ENCODE measurements at places on chromosomes 13 and 19.
A peak's percentile ranks its signal among the peaks of the same experiment; 100 is the strongest.

DNA sequence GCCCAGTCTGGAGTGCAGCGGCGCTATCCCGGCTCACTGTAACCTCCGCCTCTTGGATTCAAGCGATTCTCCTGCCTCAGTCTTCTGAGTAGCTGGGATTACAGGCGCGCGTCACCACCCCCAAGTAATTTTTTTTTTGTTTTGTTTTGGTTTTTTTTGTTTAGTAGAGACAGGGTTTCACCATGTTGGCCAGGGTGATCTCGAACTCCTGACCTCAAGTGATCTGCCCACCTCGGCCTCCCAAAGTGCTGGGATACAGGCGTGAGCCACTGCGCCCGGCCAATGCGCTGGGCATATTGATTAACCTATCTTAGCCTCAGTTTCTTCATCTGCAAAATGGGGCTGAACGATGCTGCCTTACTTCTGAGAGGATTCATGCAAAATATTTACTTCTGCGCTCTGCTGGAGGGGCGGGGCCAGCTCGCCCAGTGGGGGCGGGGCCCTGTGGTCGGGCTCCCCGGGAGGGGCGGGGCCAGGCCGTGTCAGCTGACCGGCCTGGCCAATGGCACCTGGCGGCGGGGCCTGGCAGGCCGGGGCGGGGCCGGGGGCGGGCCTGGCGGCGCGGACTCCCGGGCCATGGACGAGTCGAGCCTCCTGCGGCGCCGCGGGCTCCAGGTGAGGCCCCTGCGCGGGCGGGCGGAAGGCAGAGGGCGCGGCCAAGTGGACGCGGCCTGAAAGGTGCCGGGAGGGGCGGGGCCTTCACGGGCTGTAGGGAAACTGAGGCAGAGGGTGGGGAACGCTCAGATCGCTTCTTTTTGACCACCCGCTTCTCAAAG is at the start of gene MAST3:
TSS of gene MAST3 (plus strand) at position 562 of the 776 bp plus-strand sequence. CDS start at position 577, 15 bp downstream.
- peak; percentile 46 for DNase-seq

GRCh38 chr13:113801289-113801961 is 42.4 kb downstream of the TMEM255B start:
- DNase-seq: no peak

GRCh38 chr19:41734156-41734555 is 21.2 kb upstream of the CEACAM6 start:
- no peak for DNase-seq

GRCh38 chr19:573519-573825 is 1.1 kb downstream of the BSG start:
- DNase-seq: no peak

DNA sequence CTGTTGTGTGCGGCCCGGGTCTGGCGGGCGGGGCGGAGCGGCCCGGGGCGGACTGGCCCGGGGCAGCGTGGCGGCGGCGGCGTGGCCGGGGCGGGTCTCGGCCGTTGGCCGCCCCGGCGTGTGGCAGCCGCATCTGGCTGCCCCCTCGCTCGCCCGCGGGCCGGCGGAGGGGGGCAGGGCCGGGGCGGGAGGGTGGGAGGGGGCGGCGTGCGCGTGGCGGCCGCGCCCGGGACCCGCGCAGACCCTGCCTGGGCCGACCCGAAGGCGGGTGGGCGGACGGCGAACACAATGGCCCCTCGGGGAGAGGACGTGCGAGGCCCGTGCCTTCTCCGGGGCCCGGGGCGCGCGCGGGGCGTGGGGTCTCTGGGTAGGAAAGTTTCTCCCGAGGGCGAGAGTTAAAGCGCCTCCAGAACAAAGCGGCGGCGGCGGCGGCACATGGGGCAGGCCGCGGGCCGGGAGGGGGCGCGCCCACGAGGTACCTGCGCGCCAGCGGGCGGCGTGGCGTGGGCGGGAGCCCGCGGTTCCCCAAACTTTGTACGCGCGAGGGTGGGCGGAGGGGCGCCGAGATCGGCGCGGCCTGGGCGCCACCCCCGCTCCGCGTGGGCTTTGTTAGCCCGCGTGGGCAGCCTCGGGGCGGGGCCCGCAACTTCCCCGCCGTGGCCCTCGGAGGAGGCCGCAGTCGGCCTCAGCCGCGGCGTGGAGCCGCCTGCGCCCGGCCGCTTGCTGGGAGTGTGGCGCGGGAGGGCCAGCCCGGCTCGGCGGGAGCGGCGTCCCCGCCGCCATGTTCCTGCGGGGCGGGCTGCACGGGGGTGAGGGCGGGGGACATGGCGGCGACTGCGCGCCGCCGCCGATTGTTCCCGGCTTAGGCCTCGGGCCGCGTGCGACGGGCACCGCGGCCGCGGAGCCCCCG is 764 bp downstream of the MIR17HG start:
- DNase-seq: no peak

DNA sequence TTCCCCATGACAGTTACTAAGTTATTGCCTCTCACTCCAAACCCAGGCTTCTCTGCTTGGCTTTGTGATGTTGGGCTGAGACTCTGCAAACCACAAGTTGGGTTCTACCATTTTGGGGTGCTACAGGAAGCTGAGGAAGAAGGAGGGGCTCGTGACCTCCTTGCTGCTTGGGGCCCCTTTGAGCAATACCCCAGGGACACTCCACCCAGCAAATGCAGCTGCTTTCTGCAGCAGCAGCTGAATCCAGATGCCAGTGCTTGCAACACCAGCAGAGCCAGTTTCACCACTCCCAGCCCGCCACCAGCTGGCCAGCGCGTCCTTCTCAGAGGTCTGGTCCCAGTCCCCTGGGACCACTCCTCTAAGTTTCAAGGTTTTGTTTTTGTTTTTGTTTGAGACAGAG is 22.0 kb upstream of the UBAC2 start:
- no peak for DNase-seq

DNA sequence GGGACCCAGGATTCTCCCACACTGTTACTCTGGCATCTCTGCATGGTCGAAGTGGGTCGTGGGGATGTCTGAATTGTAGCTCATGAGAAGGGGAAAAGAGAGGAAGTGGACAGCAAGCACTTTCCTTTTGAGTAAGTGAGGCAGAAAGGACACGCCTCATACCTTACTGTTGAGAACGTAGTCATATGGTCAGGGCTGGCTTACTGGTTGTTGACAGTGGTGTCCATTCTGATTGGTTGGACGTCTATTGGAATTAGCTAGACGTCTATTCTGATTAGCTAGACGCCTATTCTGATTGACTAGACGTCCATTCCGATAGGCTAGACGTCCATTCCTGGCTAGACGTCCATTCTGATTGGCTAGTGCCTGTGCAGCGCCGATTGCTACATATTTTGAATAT is 12.4 kb downstream of the GRIN2D start:
- DNase-seq: no peak

DNA sequence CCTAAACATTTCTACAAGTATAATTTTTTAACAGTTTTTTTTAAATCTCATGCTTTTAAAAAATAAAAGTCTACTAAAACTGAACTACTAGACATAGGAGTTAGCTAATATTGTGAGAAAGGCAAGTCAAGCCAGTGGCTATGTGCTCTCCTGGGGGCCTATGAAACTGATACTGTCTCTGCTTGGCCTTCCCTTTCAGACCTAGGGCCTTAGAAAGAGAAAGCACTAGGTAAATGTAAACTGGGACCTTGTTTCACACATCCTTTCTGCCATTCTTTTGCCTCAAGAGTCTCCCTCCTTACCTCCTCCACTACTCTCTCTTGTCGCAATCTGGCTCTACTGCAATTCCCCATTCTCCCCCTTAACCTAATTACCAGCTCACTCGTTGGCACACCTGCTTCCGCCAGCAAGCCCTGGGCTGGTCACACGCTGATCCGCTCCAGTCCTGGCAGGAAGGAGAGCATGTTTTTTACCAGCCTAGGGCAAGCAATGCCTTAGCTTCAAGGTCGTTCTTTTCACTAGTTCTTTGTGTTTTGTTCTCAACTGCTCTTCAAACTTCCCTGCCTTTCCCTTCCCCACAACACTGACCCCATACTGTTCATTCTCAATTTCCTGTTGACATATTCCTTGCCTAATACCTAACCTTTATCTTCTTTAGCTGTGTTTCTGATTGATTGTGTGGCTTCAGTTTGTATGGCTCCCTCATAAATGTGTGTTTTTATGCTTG is 23.1 kb downstream of the TBC1D4 start:
- DNase-seq: no peak

DNA sequence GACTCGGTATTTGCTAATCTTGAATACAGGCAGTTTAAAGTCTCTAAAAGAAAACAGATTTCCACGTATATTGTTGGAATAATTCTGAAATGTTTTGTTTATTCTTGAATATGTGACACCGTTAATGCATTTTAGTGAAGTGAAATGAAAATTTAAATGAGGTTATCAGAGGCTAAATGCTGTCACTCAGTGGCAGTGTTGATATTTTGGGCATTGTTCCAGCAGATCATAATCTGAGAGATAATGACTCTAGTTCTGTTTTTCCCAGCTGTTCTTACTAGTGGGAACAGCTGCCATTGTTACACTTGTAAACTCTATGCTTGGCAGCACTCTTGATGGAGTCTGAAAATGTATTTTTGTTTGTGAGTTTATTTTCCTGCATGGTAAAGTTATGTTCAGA is 365.6 kb upstream of the SLC10A2 start:
- peak; percentile 66 for DNase-seq

DNA sequence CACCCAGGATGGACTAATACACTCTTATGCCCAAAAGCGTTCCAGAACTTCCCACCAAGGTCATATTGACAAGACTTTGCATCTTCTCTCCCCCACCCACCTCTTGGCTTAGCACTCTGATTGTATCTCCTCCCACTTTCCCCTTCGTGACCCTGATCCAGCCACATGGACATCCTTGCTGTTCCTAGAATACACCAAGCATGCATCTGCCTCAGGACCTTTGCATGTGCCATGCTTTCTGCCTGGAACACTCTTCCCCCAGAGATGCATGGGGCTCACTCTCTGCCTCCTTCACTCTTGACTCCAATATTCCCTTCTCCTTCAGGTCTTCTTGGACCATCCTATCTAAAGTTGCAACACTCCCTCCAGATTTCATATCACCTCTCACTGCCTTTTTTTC is 16.2 kb upstream of the LAIR1 start:
- no peak for DNase-seq

GRCh38 chr19:51256155-51256625 is 5.3 kb downstream of the SIGLECL1 start:
- no peak for DNase-seq

- DNase-seq: peak; percentile 52
These were observed 7.0 kb upstream of the MYDGF start for GRCh38 chr19:4676955-4677731.

GRCh38 chr19:47573071-47574026 is at the start of gene ZNF541:
Gene ZNF541 (minus strand): TSS chr19:47573148. CDS start chr19:47555856, 17,292 bp downstream.
- no peak for DNase-seq

DNA sequence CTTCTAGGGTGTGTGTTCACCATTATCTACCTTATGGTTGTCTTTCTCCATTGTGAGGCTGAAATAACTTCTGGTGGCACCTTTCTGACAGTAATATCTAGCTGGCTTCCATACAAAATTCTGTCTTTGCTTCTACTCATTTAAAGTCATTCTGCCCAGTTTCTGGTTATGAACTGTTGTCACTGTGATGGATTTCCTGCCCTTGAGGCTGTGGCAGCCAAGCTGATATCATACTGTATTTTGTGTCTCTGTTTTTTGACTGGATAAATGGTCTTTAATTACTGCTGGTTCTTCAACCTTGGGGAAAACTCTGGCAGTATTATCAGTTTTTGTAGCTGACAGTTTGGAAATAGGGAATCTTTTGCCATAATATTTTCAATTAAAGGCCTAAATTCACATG is 233.4 kb downstream of the GPC6 start:
- DNase-seq: no peak

DNA sequence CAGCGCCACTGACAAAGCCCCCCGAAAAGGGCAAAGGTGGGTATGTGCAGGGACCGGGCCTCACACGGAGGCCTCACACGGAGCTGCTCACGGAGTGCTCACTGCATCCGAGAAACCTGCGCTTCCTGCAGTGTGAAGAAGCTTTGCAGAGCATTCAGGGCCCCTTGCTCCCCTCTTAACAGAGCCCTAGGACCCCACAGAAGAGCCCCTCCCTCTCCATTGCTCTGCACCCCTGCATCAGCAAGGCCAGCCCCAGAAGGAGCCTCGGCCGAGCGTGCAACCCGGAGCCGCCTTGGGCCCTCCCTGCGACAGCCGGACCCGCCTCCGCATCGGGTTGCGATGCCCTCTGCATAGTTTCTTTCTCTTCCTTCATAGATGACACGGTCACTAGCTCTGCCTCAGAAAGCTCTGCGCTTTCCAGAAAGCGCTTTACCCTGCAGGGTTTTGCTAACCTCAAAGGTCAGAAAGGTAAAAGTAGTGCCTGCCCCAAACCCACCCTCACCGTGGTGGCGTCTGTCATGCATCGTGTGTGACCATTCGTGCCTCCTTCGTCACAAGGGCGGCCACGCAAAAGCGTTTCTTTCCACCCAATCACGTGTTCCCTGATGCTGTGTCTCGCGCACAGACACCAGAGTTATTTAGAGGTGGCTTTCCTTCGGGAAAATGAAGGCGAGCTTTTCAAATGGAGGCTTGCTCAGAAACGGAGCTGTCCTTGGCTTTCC is 15.7 kb upstream of the F7 start:
- no peak for DNase-seq

- no peak for DNase-seq
These were observed 26.8 kb downstream of the PEX11G start for GRCh38 chr19:7461841-7462629.

GRCh38 chr13:36919171-36919832 is 736 bp downstream of the SMAD9 start:
- DNase-seq: peak; percentile 52

DNA sequence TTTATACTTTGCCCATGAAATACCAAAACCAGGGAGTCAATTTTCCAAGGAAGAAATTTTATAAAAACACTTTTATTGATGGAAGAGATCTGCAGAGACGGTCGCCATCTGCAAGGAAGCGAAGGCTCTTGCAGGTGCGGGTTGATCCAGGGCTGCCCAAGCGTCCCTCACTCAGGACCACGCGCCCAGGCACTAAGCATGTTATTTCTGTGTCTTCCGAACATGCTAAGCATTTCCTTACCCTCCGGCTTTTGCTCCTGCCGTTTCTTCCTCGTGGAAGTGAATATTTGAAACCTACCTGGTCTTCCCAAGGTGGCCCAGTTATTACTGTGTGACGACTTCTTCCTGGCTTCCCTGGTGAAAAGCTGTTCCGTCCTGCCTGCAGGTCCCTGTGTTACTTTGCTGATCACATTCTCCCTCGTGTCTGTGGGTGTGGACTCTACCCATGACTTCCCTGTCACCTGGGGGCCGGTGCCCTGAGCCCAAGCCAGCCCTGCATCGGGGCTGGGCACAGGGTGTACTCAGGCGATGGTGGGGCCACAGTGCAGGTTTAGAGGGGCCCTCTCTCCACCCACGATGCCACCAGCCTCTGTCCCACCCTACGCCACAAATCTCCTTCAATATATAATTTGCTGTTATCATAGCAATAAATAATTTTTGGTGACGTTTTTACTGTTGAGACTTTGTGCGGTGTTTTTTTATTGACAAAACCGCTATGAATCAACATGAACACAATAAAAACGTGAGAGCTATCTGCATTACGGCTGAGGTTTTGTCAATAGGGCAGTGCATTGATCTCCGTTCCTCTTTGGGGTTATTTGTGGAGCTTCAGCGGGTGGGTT is 119.4 kb downstream of the URI1 start:
- no peak for DNase-seq

- no peak for DNase-seq
These were observed 1639.9 kb downstream of the EFNB2 start for GRCh38 chr13:104895521-104895920.

DNA sequence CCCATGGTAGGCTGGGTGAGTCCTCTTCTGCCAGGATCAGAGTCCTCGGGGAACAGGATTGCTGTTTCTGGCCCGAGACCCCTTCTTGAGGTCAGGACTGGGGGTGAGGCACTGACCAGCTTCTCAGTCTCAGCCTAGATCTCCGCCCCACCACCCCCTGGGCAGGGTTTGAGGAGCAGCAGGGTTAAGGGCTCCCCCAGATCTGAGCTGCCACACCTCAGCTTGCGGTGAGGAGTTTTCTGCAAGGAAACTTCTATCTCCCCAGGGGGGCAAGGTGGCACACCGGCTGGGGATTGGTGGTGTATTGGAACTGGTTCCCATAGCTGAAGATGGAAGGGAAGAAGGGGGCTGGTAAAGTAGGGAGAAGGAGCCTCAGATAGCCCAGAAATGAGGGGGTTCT is 19.5 kb downstream of the CHST8 start:
- no peak for DNase-seq
